ENCODE measurements at places on chromosomes 2 and 18. TPM values are rescaled to one million over a fixed set of nuclear protein-coding genes. Genes with fewer than 3 reads are reported as not detected.

GRCh38 chr18:10846657-10847407 is 302.5 kb downstream of the PIEZO2 start:
- DNase-seq, result no peak

- peak; percentile 25 for DNase-seq
Measured at GRCh38 chr2:25197336-25198208, 29.2 kb upstream of the POMC start.

DNA sequence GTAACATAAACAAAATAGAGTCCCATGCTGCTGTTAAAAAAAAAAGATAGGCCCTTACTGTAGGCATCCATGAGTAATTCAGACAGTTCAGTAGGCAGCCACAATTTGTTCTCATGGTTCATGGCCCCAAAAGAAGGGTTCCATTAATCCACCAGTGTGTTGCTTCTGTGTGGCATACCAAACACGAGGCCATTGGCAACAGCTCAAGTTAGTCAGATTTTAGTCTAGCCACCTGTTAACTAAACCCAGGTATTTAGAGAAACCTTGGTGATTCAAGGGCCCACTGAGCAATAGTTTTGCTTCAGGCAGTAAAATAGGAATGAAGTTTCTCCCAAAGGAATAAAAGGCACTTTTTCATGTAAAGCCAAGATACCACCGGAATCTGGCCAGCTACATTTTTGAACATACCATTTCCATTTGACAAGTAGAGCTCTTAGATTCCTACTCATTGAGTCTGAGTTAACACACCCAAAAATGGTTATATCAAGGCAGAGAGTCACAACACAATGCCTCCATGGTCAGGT is 80.1 kb upstream of the SRD5A2 start:
- DNase-seq, result no peak

DCDC2C gene
- not detected for total RNA-seq

- DNase-seq, result no peak
Measured at GRCh38 chr18:4254840-4255239, 200.3 kb downstream of the DLGAP1 start.

DNA sequence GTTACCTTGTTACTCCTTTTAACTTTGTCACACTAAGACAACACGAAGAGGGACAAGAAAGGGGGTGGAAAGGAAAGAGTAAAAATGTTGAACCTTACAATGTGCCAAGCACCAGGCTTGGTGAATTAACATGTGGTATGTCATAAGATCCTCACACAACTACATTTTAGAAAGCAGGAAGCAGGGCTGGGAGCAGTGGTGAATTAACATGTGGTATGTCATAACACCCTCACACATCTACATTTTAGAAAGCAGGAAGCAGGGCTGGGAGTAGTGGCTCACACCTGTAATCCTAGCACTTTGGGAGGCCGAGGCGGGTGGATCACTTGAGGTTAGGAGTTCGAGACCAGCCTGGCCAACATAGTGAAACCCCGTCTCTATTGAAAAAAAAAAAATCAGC is 159.3 kb upstream of the CHAC2 start:
- no peak for DNase-seq

DNA sequence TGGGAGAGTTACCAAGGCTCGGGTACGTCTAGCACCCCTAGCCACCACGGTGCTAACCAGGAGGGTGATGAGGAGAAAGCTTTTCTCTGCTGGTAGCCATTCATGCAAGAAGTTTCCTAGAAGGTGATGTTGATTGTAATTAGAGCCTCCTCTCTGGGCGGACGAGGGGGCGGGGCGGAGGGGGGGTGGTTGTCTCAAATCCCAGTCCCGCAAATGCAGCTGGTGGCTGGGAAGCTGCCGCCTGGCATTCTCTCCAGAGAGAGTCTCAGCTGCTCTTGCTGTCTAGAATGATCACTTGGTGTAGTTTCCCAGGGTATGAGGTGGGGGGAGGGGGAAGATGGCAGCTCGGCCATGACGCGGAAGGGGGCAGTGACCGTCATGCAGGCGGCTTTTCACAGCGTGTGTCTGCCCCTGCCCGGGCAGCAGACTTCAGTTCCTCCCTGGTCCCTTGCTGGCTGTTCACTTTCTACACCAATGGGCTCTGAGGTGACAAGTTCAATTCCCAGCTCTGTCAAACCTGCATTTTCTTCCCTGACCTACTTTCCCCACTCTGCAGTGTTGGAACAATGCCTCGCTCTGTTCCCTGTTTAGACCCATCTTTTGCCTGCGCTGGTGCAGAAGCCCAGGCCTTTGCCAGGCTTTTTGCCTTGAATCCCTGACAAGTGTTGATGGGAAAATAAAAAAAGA is 61.5 kb upstream of the KLF7 start:
- peak; percentile 42 for DNase-seq
